ENCODE measurements at places on chromosomes 5 and 9. TPM values are rescaled to one million over a fixed set of nuclear protein-coding genes. Genes with fewer than 3 reads are reported as not detected.

- no peak for DNase-seq
Observed at GRCh38 chr9:137985637-137986071, 108.1 kb downstream of the CACNA1B start.

GRCh38 chr5:173310861-173311785 is 17.1 kb downstream of the STC2 start:
- no peak for DNase-seq

- DNase-seq = no peak
Observed at GRCh38 chr5:2496126-2496525, 255.4 kb downstream of the IRX2 start.

DNA sequence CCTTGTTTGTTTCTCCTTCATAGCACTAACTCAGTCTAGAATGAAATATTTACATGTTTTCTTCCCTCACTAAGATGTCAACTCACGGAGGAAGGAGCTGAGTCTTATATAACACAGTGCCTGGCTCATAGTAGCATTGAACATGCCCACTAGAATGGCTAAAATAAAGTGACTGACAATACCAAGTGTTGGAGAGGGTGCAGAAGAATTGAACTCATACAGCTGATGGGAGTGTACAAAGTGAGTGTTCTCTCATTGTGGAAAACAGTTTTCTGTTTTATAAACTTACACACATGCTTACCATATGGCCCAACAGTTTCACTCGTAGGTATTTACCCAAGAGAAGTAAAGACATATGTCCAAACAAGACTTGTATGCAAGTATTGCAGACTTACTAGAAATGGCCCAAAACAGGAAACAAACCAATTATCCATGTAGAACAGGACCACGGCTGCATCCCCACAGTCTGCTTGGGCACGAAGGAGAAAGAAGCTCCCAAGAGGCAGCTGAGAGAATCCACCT is 87.5 kb downstream of the PPARGC1B start:
- DNase-seq = no peak

GRCh38 chr5:122180863-122181548 is 51.7 kb downstream of the ZNF474 start:
- DNase-seq = no peak

DNA sequence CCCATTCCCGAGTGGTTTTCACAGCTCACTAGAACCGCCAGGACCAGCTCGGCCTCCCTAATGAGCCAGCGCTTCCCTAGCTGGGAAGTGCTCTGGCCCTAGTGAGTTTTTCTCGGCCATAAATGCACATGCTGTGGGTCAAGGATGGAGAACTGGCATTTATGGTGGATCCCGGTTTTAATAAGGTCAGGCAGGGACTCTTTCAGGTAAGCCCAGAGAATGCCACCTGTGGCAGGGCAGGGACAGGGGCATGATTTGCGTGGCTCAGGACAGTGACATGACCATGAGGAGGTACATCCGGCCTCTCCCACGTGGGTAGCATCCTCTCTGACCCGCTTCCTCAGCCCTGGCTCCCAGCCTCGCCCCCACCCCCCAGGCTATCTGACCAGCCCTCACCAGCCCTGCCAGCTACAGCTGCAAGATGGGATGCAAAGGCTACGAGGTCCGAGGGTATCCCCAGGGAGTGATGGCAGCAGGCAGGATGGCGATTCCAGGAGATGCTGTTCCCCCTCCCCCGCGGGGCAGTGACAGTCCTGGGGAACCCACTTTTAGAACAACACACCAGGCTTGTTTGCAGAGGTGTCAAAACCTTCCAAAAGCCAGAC is 60.3 kb upstream of the ADAMTS2 start:
- no peak for DNase-seq

Gene NXNL2
- 0.93 TPM for total RNA-seq

GRCh38 chr5:56023296-56023695 is 28.5 kb upstream of the IL6ST start:
- no peak for DNase-seq

DNA sequence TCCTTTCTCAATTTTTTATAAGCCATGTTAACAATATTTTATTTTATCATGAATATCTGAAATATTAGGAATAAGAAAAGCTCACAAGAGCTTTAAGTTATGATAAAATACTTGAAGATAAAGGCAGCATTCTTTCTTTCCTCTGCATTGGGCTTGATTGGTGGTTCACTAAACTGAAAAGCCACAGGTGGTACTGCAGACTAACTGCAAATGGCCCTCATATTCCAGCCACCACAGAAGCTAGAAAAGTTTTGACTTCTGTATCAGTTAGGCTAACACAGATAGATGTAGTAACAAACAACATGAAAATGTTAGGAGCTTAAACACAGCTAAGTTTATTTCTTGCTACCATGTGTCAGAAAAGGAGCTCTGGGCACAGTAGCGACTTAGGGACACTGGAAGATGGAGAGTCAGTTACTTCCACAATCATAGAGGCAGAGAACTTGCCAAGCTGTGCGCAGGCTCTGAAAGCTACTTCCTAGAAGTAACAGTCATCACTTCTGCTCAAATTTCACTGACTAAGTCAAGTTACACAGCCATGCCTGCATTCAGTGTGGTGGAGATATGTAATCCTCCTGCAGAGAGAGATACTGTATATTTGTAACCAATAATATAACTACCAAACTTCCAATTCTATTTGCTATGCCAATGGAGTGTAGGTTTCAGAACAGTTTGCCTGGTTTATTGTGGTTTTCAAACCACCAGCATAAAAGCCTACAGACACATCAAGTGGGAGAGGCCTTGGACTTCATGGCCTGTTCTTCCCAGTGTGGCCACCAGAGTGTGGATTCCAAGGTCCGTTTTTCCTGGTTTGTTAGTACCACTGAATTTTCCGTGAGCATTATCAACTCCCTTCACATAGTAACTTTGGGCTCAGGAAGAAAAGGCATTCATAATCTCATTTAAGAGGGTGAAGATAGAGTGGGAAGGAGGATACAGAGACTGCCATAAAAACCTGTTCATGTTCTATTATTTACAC is 268.3 kb downstream of the PJA2 start:
- DNase-seq = no peak

Gene OTULINL
- total RNA-seq = 11.0 TPM

Gene TGFBI
- total RNA-seq = 338 TPM

Gene CAAP1
- total RNA-seq = 13.6 TPM
